ENCODE measurements at places on chromosomes 3 and 15.

DNA sequence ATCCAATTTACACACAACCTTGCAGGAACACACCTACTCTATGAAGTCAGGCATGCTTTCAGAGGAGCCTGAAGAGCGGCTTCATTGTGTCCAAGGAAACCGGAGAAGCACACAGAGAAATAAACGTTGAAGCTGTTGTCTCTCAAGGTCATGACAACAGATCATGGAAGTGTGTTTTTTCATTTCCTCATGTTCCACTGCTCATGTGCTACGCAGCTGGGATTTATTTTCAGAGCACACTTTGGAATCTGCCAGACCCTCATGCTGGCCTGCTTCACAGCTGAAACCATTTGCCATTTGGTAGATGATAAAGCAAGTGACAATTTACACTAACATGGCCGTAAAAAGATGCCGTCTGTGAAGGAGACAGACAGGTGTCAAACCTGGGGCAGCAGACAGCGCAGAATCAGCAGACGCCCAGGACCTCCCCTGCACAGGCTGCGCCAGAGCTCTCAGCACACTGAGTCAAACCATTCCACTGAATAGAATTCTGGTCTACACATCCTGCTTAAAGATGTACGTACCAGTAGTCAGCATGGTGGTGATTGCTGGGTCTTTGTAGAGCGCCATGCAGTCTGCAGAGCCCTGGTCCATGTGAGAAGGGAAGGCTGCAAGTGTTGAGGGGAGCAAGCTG lies 99.3 kb downstream of the ARNT2 start:
- DNase-seq = no peak

- DNase-seq = peak; percentile 38
Measured at GRCh38 chr3:123655400-123655799, 70.5 kb upstream of the HACD2 start.

- DNase-seq = no peak
Measured at GRCh38 chr15:57923306-57923705, 142.2 kb downstream of the ALDH1A2 start.

- no peak for DNase-seq
Measured at GRCh38 chr15:96075895-96076294, 254.6 kb upstream of the NR2F2 start.

GRCh38 chr3:152039887-152040286 lies 166.4 kb downstream of the SUCNR1 start:
- no peak for DNase-seq

DNA sequence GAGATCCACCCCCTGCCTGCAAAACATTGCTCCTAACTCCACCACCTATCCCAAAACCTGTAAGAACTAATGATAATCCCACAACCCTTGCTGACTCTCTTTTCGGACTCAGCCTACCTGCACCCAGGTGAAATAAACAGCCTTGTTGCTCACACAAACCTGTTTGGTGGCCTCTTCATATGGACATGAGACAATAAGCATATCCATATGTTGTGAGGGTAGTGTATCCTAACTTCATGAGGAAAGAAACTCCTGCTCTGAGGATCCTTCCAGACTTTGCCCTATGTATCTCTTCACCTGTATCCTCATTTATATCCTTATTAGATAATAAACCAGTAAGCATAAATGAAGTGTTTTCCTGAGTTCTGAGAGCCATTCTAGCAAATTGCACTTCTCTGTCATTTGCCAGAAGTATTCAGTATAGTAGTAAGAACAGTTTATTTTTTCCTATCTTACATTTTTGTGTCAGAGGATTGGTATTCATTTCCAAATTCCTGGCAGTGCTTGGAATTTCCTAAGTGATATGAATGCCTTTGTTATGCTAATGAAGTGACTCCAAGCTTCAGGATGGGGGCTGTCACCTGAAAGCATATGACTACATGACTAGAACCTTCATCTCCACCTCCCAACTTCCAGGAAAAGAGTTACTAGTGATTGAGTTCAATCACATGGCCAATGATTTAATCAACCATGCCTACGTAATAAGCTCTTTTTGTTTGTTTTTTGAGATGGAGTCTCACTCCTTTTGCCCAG lies 30.2 kb downstream of the TTBK2 start:
- DNase-seq = no peak

- DNase-seq = no peak
Measured at GRCh38 chr15:38201714-38202113, 50.9 kb upstream of the SPRED1 start.

GRCh38 chr3:4776980-4777581 lies 202.2 kb upstream of the BHLHE40 start:
- peak; percentile 64 for DNase-seq
